ENCODE measurements at places on chromosomes 13 and 19. TPM values are rescaled to one million over a fixed set of nuclear protein-coding genes. Genes with fewer than 3 reads are reported as not detected.

DNA sequence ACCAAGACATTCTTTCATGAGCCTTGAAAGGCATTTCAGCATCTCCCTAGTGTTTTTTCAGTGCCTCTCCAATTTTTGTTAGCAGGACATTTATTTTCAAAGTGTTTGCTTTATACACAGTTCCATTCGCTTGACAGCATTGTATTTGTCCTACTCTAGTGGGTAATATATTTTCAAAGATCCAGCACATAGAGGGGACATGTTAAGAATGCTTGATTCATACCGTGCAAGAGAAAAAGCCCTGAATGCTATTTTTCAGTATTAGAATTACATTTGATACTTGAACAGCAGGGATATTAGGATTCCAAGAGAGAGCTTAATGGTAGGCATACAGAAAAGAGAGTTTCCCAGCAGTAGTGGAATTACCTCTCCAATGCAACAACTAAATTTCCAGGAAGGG is 21.3 kb downstream of the ERICH6B start:
- DNase-seq = no peak

- DNase-seq = no peak
These were observed 20.6 kb downstream of the FREM2 start for GRCh38 chr13:38707460-38707859.

DNA sequence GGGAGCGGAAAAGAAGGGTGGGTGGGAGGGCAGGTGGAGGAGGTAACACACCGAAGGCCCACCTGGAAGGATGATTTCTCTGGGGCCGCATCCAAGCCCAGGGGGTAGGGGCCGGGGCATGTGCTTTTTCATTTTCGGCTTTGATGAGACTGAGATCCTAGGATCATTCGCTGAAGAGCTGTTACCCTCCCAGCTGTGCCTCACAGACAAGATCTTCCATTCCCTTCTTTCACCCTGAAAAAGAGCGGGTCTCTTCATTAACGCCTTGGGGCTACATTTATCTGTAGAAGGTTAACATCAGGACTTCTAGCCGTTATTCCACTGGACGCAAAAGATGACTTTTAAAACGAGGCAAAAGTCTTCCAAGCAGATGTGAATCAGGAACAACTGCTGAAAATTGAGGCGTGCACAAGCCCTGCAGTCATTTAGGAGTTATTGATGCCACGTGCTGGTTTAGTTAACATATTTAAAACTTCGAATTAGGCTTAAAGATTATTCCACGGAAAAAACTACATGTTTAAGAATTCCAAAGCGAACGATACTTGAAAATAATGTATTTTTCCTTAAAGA is 1.1 kb downstream of the LMO7 start:
- no peak for DNase-seq

DNA sequence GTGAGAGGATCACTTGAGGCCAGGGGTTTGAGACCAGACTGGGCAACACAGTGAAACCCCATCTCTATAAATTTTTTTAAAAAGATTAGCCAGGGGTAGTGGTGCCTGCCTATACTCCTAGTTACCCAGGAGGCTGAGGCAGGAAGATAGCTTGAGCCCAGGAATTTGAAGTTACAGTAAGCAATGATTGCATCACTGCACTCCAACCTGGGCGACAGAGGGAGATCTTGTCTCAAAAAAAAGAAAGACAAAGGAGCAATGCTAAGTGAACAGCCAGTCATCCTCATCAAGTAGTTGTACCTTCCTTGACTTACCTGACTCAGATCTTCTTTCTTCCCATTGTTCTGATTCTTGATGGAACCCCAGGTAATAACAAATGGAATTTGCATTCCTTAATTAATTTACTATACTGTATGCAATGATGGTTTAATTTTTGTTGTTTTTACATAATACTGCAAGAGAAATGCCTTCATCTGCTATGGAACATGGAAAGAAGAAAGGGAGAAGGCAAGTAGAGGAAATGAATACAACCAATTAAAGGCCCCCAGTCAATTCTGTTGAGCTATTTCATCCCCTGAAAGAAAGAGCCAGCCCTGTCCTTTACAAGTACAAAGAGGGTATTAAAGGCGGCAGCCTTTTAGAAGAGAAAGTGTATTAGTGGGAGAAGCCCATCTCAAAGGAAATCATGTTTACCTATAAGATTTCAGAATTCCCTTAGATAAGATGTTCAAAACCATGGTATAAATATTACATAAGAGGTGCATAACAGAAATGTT is 316.7 kb downstream of the DIAPH3 start:
- DNase-seq = no peak

DNA sequence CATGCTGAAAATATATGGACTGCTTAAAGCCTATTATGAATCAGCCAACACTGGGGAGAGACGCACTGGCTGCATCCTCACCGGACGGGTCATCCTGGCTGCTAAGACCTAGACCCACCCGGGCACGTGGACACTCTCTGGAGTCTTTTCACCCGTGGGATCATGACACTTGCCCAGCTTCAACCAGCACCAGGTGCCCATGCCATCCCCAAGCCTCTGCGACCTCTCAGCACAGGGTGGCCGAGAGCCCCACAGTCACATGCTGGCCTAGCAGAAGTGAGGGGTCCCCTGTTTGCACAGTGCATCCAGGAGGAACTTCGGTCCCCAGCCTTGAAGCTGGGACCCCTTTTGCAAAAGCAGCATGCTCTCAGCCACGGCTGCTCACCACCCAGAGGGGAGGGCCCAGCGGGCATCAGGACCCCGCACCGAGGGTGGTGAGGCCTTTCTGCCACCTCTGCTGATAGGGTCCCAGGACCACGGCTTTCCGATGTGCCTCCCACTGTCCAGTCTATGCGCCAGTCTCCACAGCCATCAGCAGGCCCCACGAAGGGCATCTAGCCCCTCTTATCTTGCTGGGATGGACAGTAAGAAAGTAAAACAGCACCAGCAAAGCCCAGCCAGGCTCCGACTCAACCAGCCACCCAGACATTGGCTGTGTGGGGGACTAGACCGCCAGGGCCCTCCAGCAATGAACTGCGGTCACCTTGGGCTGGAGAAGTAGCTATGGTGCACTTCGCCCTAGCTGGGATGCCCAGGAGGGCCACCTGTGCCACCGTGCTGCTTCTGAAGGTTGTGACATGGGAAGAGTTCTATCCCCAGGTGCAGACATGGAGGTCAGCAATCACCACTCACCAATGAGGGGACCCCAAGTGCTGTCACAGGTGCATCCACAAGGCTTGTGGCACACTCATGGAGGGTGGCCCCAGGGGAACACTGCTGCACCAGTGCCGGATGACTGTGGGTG is 73.1 kb downstream of the CEBPG start:
- no peak for DNase-seq

GRCh38 chr13:113843864-113844556 is 19.9 kb downstream of the GAS6 start:
- no peak for DNase-seq

GRCh38 chr19:6683971-6684370 is 14.0 kb upstream of the TNFSF14 start:
- no peak for DNase-seq

- peak; percentile 31 for DNase-seq
These were observed 24.6 kb upstream of the ZNF846 start for GRCh38 chr19:9793071-9793591.

- no peak for DNase-seq
These were observed 741 bp downstream of the PLEKHF1 start for GRCh38 chr19:29665826-29666577.

The PCDH8 gene
- total RNA-seq = not detected

The NMRK2 gene
- total RNA-seq = 1.8 TPM

The ZNF558 gene
- total RNA-seq = 35.2 TPM

The CGB1 gene
- total RNA-seq = not detected

The SHISA7 gene
- total RNA-seq = not detected
